ENCODE measurements at places on chromosomes 6 and 20.
A peak's percentile ranks its signal among the peaks of the same experiment; 100 is the strongest.

DNA sequence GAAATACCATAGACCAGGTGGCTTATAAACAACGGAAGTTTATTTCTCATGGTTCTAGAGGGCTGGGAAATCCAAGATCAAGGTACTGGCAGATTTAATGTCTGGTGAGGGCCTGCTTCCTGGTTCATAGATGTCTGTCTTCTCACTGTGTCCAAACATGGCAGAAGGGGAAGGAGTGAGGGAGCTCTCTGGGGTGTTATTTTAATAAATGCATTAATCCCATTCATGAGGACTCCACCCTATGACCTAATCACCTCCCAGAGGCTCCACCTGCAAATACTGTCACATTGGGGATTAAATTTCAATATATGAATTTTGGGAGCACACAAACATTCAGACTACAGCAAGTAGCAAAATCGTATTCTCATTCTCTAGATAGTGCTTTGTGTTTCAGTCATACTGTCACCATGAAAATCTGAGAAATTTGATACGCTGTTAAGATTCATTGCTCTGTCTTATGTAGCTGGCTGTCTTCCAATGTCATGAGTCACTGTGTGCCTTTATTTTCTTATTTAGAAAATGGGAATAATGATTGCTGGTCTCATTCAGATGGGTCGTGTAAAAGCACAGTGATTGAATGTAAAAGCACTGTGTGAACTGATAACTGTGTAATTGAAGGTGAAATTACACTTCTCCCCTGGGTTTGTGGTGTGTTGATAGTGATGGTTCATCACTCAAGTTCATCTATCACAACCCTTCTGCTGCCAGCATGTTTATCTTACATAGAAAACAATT, 8.9 kb upstream of the ERVFRD-1 start:
- peak; percentile 61 for DNase-seq

GRCh38 chr20:23121751-23122320, 35.7 kb upstream of the CD93 start:
- DNase-seq, result no peak

GRCh38 chr6:139500977-139501376, 126.5 kb upstream of the CITED2 start:
- peak; percentile 10 for DNase-seq

DNA sequence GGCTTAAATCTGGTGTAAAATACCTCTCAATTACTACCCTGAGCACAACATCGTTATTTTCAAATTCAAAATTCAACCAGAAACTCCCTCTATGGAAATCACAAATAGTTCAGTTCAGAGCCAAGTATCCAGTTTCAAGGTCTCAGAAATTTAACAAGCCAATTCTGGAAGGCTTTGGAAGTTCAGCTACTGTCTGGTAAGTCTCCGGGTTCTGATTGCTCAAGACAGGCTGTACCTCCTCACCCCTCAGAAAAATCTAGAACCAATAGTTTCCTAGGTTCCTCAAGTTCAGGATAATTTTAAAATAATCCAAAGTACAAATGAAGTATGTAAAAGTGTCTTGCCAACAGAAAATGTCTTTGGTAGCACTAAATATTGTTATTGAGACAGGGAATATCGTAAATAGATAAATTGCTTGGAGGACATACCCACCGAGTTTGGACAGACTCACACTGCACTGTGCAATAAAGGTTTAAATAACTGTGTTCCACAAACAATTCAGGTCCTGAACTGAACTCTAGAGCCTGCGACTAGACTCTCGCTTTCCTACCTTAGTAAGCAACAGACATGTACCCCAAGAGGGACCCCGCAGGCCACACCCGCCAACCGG, 729 bp downstream of the ATG5 start:
- DNase-seq, result peak; percentile 13

DNA sequence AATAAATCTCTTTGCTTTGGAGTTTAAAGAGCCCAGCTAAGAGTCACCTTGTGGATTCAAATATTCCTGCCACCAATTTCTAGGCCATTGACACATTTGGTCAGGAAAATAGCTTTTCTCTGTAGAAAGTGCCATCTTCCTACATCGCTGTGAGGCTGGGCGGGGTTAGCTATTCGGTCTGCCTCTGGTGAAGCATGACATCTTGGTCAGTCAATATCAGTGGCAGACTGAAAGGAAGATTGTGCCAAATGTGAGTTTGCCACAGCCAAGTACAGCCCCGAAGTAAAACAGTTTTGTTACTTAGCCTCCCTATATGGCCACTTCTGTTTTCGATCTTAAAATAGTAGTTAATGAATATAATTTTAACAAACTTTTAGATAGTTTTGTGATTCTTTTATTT, 65.5 kb upstream of the FABP7 start:
- no peak for DNase-seq

DNA sequence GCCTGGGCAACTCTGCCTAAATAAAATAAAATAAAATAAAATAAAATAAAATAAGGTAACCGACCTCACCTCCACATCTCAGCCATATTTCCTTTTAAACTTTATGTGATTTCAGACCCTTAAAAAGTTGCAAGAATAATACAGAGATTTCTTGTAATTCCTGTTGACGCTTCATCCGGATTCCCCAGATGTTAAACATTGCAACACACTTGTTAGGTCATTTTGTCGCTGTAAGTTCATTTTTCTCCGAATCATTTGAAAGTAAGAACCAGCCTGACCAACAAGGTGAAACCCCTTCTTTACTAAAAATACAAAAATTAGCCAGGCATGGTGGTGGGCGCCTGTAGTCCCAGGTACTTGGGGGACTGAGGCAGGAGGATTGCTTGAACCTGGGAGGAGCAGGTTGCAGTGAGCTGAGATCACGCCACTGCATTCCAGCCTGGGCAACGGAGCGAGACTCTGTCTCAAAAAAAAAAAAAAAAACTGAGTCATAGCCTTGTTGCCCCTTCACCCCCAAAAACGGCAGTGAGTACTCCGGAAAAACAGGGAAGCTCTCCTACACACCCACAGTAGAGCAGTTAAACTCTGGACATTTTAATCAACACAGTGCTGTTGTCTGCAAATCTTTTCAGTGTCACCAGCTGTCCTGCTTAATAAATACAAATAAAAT, 5.9 kb downstream of the PYGB start:
- no peak for DNase-seq

GRCh38 chr6:148470606-148471465, 128.2 kb downstream of the SASH1 start:
- no peak for DNase-seq

- DNase-seq, result peak; percentile 94
Observed at GRCh38 chr20:1943275-1944002, 48.2 kb downstream of the SIRPA start.

GRCh38 chr20:35823937-35824336, 52.1 kb downstream of the PHF20 start:
- DNase-seq, result no peak

DNA sequence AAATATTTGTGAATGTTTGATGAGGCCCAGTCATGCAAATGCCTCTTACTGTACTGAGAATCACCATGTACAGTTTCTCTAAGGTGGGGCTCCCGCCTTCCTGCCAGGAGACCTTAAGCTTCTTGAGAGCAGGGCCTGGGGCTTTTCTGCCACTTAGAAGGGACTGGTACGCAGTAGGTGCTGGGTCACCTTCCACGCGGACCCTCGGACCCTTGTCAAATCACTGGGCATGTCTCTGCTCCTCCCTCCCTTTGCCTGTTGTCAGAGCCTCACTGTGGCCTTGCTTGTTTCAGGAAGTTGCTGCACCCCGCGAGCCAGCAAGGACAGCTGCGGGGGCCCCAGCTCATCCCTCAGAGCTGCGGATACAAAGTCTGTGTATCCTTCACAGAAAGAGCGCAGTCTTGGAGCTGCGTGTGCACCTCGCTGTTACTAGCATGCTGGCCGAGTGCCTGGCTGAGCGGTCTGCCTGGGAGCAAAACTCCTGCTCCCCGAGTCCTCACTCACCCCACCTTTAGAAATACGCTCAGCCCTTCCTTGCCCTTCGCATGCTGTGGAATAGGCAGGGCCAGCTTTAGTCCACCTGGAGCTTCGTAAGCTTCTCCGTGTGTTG, 30.7 kb upstream of the IRF4 start:
- DNase-seq, result no peak

DNA sequence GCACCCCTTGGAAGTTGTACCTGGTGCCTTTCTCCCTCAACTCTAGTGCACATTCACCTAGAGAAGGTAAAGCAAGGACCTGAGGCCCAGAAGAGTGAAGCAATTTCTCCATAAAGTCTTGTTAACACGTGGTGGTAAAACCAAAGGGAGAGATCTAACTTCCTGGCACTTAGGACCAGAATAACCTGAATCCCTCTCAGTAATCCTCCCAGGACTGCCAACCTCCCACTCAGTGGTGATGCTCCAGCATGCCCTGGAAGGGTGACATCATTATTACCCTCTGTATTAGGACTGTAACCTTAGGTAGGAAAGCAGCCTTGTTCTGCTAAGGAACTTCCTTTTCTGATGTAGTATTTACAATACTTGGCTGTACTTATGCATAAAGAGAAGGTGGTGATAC, 330.6 kb upstream of the MARCKS start:
- DNase-seq, result peak; percentile 98

DNA sequence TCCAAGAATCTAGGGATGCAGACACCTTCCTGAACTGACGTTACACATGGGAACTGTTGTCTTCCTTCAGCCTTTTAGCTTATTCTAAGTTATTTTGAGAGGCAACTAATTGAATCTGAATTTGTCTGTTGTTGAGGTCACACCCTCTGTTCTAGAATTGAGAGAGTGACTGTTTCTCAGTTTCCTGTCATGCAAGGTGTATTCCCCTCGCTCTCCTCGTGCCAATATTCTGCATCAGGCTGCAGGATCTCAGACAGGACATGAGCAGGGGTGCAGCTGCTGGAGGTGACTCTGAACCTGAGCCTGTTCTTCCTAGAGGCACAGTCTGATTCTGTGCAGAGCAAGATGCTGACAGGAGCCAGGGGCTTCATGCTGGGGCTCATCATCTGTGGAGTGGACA, 52.5 kb downstream of the HLA-DPB1 start:
- no peak for DNase-seq

GRCh38 chr6:113645576-113645970, 211.6 kb upstream of the MARCKS start:
- peak; percentile 98 for DNase-seq

GRCh38 chr6:141688916-141689315, 443.8 kb upstream of the GJE1 start:
- DNase-seq, result no peak

- no peak for DNase-seq
Observed at GRCh38 chr20:35625584-35626385, 10.2 kb downstream of the SPAG4 start.

GRCh38 chr20:8018958-8019245, 659 bp downstream of the TMX4 start:
- DNase-seq, result peak; percentile 51

- DNase-seq, result no peak
Observed at GRCh38 chr20:34175879-34176278, 63.8 kb upstream of the EIF2S2 start.

DNA sequence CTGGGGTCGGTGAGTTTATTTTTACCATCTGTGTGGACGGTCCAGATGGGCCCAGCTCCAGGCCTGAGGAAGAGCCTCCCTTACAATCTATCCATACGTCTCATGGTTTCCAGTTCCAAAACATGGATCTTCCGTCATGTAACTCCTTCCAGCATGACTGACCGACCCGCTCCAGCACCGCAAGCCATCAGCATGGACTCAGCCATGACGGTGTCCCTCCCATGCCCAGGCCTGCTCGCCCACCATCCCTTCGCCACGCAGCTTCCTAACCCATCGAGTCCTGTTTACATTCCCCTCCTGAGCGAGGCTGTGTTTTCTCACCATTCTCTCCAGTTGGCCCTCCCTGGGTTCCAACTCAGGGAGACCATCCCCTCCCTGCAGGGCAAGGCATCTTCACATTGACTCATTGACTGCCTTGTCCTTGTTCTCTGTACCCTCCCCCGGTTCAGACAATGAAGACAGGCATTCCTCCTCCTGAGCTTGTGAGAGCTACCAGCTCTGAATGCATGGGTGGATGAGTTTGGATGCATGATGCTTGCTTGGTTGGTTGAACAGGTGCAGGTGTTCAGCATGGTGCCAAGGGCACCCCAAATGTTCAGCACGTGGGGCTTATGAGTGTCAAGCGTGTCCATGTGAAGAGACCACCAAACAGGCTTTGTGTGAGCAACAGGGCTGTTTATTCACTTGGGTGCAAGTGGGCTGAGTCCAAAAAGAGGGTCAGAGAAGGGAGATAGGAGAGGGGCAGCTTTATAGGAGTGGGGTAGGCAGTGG, 235.8 kb downstream of the SMOC2 start:
- no peak for DNase-seq

DNA sequence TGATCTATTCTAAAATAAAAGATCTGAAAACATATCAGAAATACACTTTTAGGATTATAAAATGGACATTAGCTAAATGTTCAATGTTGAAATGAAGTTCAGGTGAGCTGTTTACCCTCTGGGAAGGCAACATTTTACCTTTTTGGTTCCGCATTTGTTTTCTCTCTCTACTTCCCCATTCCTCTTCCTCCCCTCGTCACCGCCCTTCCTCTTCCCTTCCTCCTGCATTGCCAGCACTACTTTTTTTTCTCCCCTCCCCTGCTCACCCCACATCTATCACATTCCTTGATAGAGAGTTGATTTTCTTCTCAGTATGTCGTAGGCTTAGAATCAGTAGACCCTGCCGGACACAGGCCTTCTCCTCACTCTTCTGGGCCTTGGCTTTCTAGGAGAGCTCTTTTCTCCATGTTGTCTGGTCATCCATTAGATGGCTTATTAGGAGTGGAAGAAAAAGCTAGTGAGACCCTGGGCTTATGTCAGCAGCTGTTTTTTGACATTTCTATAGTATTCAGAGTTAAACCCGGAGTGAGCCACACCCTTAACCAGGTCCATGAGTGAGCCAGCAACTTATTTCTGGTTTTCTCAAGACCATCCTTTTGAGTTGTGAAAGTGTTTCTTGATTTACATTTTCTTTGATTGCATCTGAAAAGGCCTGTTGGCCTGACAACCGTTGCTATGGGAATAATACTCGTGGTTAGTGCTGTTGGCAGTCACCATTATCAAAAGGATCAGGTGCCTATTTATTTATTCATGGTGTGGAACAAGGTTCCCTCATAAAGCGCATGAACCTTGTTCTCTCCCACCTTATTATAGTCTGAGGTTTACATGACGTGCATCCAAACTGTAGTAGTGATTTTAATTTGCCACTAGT, 90.9 kb downstream of the DTD1 start:
- DNase-seq, result no peak
